ENCODE measurements at places on chromosomes 7 and 10. TPM values are rescaled to one million over a fixed set of nuclear protein-coding genes. Genes with fewer than 3 reads are reported as not detected.

Gene EBLN1
- not detected for total RNA-seq

Gene SCART1
- total RNA-seq = 3.8 TPM

Gene PPP1R17
- not detected for total RNA-seq

Gene DNMBP
- 5.8 TPM for total RNA-seq

Gene KCNH2
- 1.6 TPM for total RNA-seq

Gene TAS2R3
- 4.6 TPM for total RNA-seq

Gene TFR2
- 2.6 TPM for total RNA-seq

Gene FIGNL1
- 14.8 TPM for total RNA-seq

Gene IGFBP1
- total RNA-seq = not detected

Gene HOXA1
- total RNA-seq = 0.68 TPM

Gene CALHM1
- total RNA-seq = not detected

Gene IFIT5
- total RNA-seq = 23.4 TPM

Gene NPY4R
- not detected for total RNA-seq

Gene TEX36
- not detected for total RNA-seq

Gene ANXA8L1
- total RNA-seq = not detected

Gene GRB10
- 0.62 TPM for total RNA-seq

Gene SFTPA1
- not detected for total RNA-seq

Gene UBE3C
- 59.4 TPM for total RNA-seq

Gene FKBP9
- total RNA-seq = not detected

Gene VOPP1
- total RNA-seq = 47.0 TPM

Gene UPP1
- 37.2 TPM for total RNA-seq

Gene NFE2L3
- 2.1 TPM for total RNA-seq

Gene MMP21
- 0.18 TPM for total RNA-seq

Gene ZPBP
- not detected for total RNA-seq

Gene EPHA1
- 44.8 TPM for total RNA-seq

Gene ARHGEF35
- total RNA-seq = 5.0 TPM

Gene C7orf57
- total RNA-seq = not detected

Gene AGR2
- not detected for total RNA-seq

Gene ADARB2
- not detected for total RNA-seq

Gene TMEM130
- not detected for total RNA-seq

Gene RPP38
- 15.5 TPM for total RNA-seq

Gene MYOZ1
- not detected for total RNA-seq

Gene TBC1D12
- total RNA-seq = not detected

Gene GIMAP4
- total RNA-seq = 403 TPM

Gene NEURL1
- 1.2 TPM for total RNA-seq

Gene CHCHD3
- total RNA-seq = 25.4 TPM

Gene GLCCI1
- 31.5 TPM for total RNA-seq

Gene HKDC1
- total RNA-seq = 0.65 TPM

Gene OPN1SW
- total RNA-seq = not detected

Gene MMD2
- total RNA-seq = not detected

Gene RADIL
- total RNA-seq = not detected

Gene PNLIPRP3
- not detected for total RNA-seq

Gene IFIT3
- total RNA-seq = 0.57 TPM

Gene TBXAS1
- total RNA-seq = 2.7 TPM

Gene PLXNA4
- total RNA-seq = 0.30 TPM

Gene SLC26A3
- not detected for total RNA-seq

Gene SOSTDC1
- not detected for total RNA-seq

Gene CASD1
- total RNA-seq = 33.8 TPM

Gene ZNF282
- 19.1 TPM for total RNA-seq

Gene RSU1
- total RNA-seq = 64.6 TPM

Gene GIMAP6
- 213 TPM for total RNA-seq

Gene FKBP6
- not detected for total RNA-seq

Gene CCDC172
- not detected for total RNA-seq
